ENCODE measurements at places on chromosomes 3 and 15.

GRCh38 chr3:100500320-100500880 lies 8.0 kb downstream of the TMEM45A start:
- DNase-seq, result no peak

GRCh38 chr15:80573606-80574005 lies 121.5 kb upstream of the ABHD17C start:
- DNase-seq, result no peak

DNA sequence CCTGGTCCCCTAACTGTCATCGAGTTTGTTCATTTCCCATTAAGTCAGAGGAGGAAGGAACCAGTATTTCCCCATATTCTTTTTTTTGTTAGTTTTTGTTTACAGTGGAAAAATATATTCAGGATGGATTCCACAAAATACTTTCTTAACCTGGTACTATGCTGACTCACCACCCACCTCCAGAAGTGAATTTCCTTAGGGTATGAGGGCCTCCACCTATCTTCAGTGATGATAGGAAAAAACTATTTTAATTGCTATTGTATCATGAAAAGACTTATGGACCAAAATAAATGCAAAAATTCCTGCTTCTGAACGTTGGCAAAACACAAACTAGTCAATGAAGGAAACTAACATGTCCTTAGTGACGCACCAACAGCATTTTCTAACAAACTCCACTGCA lies 64.2 kb upstream of the FOXP1 start:
- DNase-seq, result no peak

DNA sequence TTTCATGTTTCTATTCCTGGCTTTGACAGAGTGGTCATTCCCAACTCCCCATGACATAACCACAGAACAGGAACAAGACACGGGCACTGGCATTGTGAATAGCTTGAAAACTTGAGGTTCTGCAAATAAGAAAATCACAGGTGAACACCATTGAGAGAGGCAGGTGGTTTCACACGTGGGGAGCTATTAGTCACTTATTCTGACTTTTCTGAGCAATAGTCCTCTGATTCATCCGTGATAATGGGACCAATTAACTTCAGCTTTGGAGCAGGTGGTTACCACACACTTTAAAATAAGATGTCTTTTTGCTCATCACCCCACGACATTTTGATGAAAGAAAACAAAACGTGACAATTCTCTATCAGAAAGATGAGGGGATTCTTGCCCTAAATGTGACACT lies 224.7 kb downstream of the KLF13 start:
- no peak for DNase-seq

DNA sequence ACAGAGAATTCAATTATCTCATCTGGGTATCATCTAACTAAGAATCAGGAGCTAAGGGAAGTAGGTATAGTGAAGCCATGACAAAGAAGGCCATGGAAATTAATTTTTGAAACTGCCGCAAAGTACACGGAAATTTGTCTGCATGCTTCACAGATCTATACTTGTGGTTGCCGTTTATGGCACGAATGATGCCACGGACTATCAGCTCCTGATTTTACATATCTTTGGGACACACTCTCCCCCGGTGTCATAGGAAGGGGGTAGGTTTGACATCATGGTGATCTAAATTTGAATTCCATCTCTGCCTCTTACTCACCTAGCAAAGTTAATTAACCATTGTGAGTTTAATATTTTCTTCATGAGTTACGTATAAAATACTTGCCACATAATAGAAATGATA lies 14.0 kb downstream of the ARPP21 start:
- DNase-seq, result no peak

GRCh38 chr15:38521316-38521715 lies 43.3 kb downstream of the RASGRP1 start:
- no peak for DNase-seq

DNA sequence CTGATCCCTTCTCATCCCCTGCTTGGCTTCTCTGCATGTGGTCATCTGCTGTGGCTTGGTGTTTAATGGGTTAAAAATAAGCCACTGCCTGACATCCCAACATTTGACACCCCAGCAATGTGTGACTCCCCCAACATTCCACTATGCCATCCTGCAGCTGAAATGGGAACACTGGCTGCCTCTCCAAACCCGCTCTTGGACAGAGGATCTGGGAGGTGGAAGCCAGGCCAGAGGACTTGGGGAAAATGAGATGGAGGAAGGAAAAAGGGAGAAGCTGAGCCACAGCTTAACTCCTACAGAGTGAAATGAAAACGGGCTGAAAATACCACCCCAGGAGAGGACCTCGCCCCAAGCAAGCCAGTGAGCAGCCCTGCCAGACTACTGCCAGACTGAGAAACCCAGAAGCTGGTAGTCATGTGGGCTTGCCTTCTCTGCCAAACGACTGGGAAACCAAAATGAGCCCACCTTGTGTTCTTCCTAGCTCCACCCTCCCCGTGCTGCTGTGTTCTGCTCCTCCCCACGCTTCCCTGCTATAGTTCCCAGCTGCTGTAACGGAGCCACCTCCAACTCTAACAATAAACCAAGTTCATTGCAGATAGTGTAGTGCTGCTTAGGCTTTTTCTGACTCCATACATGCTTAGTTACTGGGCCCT lies 13.7 kb downstream of the MAP1A start:
- no peak for DNase-seq

DNA sequence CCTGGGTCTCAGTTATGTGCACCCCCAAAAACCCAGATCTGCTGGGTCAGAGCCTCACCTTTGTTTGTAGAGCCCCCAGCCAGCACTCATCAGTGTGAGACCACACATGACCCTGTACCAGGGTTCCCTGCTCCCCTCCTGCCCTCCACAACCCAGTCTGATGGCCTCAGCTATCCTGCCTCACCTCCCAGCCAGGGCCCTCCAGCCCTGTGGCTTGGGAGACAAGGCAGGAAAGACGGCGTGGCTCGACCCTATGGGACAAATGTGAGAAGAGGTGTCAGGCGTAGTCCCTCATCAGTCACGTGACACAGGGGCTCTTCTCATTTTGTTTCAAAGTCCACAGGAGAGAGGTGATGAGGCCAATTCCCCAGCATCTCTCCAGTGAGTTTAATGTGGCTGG lies 28.3 kb upstream of the PRR23E start:
- DNase-seq, result peak; percentile 4

- DNase-seq, result no peak
Observed at GRCh38 chr15:84973492-84974460, 7.9 kb upstream of the PDE8A start.

DNA sequence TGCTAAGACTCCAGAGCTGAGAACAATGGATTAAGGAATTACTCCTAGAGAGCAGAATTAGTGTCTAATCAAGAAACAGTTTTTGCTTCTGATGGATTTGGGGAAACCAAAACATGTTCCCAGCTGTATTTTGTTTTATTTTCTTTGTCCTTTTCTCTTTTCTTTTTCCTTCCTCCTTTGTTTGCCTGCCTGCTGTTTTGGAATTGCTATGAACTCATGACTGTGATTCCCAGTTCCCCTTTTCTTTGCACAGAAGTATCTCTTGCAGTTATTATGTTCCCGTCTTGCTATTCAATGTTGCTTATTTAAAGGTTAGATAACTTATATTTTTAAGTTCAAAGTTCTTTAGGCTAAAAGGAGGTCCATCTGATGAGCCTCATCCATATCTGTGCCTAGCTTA lies 77.0 kb upstream of the GBE1 start:
- no peak for DNase-seq

GRCh38 chr15:35394416-35394815 lies 151.5 kb downstream of the DPH6 start:
- no peak for DNase-seq

- no peak for DNase-seq
Observed at GRCh38 chr3:127441764-127442163, 148.8 kb downstream of the TPRA1 start.

GRCh38 chr3:28252001-28252431 lies 10.6 kb downstream of the CMC1 start:
- DNase-seq, result no peak

- DNase-seq, result no peak
Observed at GRCh38 chr15:79474252-79474651, 42.1 kb downstream of the MINAR1 start.

- DNase-seq, result no peak
Observed at GRCh38 chr3:71903112-71903495, 118.2 kb upstream of the PROK2 start.

DNA sequence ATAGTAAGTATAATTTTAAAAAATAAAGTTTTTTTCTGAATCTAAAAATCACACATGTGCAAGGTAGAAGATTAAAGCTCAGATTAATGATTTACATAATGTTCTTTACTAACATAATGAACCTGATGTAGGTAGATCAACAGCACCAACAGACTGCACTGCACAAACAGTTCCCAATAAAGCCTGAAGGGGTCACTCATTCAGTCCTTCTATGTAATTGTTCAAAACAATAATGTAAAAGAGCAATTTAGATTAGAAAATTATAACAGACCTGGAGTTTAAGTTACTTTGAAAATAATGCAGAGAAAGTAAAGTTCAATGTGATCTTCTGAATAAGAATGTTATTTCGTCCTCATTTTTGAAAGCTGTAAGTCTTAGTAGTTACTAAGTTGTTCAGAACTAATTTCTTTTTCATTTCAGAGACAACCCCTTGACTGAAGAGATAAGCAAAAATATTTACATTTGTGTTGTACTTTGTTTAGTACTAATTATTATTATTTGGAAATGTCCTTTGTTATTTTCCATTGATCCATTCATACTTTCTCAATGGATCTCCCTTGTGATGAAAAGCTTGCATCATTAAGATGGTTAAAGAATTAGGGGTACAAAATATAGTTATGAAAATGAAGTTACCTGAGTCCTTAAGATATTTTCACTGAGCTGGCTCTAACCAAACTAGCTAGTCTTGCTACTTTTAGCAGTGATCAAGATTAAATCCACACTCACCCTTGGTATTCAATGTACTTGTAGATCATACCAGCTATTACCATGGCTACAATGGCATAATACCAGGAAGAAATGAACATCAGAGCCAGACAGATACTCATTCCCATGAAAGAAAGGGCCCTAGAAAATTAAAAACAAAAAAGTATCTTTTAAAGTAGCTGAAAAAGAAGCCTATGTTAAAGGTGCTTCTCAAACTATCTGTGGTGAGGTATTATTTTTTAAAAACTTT lies 16.8 kb downstream of the EMC4 start:
- no peak for DNase-seq

GRCh38 chr3:179615458-179616173 lies 11.0 kb downstream of the NDUFB5 start:
- DNase-seq, result no peak

DNA sequence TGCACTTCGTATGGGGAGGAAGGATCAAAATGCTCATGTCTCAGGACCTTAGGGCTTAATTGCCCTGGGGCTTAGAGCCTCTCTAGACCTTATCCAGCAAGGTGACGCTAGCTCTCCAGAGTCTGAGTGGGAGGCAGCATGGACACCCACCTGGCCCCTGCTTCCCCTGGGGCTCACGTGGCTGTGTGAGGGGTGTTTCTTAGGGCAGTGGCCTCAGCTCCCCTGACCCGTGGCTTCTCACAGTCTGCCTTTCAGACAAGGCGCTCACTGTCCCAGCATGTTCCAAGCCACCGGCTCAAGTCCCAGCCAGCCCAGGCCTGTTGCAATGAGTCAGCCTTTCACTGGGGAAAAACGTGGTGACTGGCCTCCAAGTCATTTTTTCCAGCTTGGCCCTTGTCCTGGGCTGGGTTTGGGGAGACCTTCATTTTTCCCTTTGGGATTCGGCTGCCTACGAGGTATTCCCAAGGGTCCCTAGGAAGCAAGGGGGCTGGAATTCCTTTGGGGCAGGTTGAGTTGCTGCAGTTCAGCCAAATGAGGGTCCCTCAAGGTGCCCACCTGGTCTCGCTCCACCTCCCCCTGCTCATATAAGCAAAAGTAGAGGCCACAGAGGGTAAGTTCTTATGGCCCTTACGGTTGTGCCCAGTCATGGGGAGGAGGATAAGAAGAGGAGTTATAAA lies 15.7 kb downstream of the BHLHE40 start:
- DNase-seq, result no peak

- no peak for DNase-seq
Observed at GRCh38 chr3:156332304-156332703, 211.9 kb downstream of the KCNAB1 start.

DNA sequence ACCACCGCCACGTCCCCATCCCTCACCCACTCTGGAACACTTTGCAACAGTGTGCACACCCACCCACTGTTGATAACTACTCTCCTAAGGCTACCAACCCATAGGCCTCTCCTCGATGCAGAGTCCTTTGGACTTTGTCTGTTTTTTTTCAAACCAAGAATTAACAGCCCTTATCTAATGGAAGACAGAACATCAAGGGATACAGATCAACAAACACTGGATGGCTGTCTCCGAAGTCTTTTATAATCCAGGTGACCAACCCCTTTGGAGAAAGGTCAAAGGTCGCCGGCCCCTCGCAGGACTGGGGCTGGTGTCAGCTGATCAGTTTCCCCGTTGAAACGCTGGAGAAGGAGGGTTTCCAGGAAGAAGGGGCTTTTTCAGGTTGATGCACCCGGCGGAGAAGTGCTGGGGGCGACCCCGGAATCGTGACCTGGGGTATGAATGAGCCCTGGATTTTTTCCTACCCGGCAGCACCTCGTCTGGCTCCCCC lies 532 bp downstream of the B4GALT4 start:
- no peak for DNase-seq

DNA sequence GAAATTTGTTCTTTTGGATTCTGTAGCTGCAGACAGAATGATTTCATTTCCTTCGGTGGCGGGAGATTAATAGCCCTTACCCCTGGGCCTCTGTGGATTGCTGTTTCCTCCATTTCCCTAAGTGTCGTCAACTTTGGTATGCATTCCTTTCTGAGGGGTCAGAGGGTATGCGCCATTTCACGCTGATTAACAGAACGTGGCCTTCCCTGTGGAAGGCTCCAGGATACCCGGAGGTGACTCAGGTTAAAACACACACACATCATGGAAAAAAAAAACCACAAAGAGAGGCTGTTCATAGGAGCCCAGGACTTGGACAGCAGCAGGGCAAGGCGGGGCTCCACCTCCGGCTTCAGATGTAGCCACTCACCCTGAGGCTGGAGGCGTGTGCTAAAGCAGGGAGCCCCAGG lies 51.9 kb downstream of the EPHB1 start:
- DNase-seq, result no peak

GRCh38 chr3:125151916-125152315 lies 60.6 kb downstream of the SLC12A8 start:
- DNase-seq, result no peak

GRCh38 chr3:194900854-194901522 lies 215.3 kb downstream of the FAM43A start:
- no peak for DNase-seq

DNA sequence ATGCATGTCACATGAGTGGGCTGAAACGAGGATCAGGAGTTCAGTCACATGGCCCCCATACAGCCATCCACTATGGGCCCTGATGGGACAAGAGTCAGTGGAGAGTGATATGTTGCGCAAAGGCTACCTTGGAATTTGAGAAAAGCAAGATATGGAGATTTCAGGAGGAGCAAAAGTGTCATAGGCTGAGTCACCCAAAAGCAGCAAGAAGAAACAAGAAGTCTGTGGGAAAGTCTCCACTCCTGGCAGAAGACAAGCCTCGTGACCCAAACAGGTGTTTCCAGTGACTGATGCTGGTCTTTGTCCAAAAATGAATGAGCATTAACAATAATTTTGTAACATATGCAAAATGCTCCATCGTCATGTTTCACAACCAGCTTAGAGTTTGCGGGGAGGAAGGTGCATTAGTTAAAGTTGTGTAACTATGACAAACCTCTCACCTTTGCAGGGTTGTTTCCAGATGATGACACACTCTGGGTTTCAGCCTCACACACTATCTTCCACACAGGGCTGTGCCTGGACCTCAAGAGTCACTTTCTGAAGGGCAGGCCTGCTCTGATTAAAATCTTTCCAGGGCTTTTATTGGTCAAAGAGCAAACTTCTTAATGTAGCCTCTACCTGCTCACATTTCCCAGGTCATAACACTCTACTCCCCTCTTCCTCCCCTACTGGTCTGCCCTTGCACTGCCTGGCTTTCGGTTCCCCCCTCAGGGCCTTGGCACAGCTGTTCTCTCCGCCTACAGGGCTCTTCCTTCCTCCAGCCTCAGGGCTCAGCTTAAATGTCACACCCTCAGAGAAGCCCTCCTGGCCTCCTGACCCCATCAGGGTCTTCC lies 3.9 kb upstream of the DNASE1L3 start:
- DNase-seq, result no peak

All from omental fat pad (tissue), 4 donors.